ENCODE measurements at places on chromosomes 1 and 21.

- no peak for DNase-seq
Measured at GRCh38 chr1:11842154-11843041, 5.2 kb downstream of the NPPA start.

DNA sequence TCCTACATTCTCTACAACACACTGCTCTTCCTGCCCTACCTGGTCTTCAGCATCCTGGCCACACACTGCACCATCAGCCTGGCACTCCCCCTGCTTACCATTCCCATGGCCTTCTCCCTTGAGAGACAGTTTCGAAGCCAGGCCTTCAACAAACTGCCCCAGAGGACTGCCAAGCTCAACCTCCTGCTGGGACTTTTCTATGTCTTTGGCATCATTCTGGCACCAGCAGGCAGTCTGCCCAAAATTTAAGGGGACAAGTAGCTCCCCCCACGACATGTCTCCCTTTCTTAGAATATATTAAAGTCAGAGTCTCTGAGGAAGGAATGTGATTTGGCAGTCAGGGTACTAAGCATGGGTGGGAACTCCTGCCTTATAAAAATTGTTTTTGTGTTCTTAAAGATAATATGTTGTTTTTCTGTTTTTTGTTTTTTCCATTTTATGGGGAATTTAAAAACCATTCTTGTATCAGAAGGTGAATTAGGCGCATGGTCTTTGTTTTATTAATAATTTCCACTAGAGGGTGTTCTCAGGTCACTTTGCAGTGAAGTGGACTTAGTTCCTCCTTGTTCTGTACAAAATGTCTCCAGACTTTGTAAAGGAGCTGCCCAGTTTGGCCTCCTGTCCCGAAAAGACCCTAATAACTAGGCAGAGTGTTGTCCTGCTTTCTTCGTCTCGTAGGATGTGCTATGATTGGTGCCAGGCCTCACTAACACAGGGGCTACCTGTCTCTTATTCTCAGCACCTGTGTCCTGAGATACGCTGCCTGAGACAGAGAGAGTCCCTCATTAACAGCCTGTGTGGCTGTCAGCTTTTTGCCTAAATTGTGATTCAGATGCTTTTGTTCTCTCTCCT lies 13.1 kb downstream of the UBIAD1 start:
- DNase-seq: no peak

- no peak for DNase-seq
Measured at GRCh38 chr1:237903961-237904360, 13.2 kb upstream of the ZP4 start.

DNA sequence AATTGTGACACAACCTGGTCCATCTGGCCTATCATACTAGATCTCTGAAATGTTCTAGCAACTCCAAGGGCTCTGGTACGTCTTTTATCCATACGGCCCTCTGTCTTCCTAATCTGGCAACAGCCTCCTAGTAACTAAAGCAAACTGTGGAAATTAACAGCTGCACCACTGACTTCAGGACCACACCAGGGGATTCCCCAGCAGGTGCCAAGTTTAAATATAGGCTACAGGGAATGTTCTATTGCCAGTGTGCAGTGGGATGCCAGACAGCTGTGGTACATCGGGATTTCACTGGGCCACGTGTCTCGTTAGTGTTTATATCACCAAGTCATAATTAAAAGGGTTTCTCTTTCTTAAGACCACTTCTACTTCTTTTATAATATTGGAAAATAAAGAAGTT lies 94.3 kb downstream of the RGS2 start:
- DNase-seq: no peak

- no peak for DNase-seq
Measured at GRCh38 chr1:181090641-181091126, 2.2 kb downstream of the IER5 start.

GRCh38 chr1:236465959-236466303 lies 57.9 kb upstream of the LGALS8 start:
- DNase-seq: no peak

DNA sequence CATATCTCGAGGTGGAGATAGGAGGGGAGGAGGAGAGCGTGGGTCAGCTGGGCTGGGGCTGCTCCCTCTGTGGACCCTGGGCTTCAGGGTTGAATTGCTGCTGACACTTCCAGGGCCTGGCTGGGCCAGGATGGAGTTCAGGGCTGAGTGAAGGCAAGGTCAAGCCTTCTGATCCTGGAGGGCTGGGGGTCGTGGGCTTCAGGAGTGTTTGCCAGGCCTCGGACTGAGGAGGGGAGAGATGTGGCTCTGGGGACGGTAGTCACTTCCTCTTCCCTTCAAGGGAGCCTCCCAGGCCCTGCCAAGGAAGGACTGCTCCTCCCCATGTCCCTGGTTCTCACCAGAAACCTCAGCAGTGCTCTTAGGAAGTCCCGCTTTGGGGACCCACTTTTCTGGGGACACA lies 12.1 kb upstream of the FAM131C start:
- DNase-seq: no peak

DNA sequence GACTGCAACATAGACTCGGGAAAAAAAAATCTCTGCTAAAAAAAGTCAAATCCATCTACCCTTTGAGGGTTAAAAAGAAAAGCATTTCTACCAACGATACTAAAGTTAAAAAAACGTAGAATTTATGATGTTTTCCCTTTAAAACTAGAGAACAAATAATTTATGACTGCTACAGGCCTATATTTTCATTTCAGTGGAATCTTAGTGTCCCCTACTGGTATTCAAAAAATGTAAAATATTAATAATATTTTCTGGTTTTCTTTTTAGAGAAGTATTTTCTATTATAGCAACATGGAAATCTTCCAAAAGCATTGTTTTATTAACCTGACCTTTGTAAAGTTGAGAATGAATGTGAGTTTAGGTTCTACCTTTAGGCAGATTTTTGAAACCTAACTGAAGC lies 1582.2 kb downstream of the MRPL39 start:
- no peak for DNase-seq

GRCh38 chr1:5619469-5619868 lies 372.8 kb downstream of the NPHP4 start:
- no peak for DNase-seq
